ENCODE measurements at places on chromosomes 16 and 17.

- DNase-seq, result no peak
Measured at GRCh38 chr16:86306011-86306644, 204.2 kb upstream of the FOXF1 start.

GRCh38 chr16:10964891-10965326 is 20.5 kb downstream of the CLEC16A start:
- no peak for DNase-seq

DNA sequence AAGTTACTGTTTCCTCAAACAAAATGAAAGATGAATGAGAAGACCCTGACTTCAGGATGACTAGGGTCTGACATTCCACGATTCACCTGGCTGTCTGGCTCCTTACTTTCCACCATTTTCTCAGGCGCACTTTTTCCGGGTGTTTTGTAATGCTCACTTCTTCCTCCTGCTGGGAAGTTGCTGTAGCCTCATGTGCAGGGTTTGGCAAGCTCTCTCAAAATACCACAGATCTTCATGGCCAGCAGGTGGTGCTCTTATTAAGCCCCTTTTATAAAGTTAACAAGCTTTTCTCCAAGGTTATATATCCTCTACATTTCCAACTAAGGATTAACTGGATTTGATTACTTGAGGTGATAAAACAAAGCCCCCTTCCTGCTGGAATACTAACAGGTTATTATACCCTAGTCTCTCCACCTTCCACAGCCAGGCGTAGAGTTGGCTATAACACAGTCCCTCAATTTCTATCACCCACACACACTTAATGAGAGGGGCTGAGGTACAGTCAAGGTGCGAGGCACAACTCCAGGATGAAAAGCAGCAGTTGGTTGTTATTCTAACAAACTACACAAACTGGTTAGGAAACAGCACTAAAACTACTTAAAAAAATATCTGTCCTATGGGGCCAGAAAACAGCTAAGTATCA is 45.4 kb downstream of the STH start:
- no peak for DNase-seq

GRCh38 chr16:69613378-69614154 is 47.8 kb downstream of the NFAT5 start:
- no peak for DNase-seq

DNA sequence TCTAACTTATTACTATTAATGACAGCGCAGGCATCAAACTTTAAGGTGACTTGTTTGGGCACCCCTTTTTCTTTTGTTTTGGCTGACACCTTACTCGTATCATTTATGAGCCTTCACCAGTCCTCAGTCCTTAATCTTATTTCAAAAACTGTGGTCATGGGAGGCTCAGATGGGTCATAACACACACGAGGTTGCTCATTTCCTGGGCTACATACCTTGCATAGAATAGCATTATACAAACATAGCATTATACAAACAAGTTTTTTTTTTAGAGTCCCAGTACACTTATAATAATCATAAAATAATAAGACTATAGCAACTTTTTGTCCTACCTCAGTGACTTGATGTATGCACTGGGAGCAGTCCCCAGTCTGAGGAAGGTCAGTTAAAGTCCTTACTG is 11.2 kb upstream of the ACSF2 start:
- no peak for DNase-seq

- DNase-seq, result no peak
Measured at GRCh38 chr17:41331606-41332005, 16.1 kb upstream of the KRTAP17-1 start.

- DNase-seq, result no peak
Measured at GRCh38 chr17:67632141-67632540, 85.6 kb upstream of the NOL11 start.

GRCh38 chr17:75319904-75320691 is 30.9 kb upstream of the SLC25A19 start:
- no peak for DNase-seq

GRCh38 chr16:560204-560700 is at the start of gene PRR35:
PRR35 (plus strand) TSS chr16:560394; CDS start chr16:563295, 2,901 bp downstream.
- DNase-seq, result no peak

- no peak for DNase-seq
Measured at GRCh38 chr16:57815987-57816745, 13.9 kb upstream of the KIFC3 start.

DNA sequence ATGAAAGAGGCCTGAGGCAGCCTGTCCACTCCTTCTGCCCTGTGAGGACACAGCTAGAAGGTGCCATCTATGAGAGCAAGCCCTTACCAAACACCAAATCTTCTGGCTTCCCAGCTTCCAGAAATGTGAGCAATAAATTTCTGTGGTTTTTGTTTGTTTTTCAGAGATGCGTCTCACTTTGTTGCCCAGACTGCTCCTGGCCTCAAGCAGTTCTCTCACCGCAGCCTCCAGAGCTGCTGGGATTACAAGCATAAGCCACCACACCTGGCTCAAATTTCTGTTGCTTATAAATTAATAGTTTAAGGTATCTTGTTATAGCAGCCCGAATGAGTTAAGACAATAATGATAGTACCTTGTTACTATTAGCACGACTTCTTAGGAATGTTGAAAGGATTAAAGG is 12.5 kb upstream of the SLC16A11 start:
- DNase-seq, result no peak

DNA sequence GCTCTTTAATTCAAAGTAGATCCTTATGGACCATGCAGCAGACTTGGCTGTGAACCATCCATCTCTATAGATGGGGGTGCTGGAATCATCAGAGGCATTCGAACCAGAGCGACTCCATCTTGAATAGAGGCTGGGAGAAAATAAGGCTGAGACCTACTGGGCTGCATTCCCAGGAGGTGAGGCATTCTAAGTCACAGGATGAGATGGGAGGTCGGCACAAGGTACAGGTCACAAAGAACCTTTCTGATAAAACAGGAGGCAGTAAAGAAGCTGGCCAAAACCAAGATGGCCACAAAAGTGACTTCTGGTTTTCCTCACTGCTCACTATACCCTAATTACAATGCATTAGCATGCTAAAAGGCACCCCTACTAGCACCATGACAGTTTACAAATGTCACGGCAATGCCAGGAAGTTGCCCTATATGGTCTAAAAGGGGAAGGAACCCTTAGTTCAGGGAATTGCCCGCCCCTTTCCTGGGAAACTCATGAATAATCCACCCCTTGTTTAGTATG is 89.2 kb upstream of the BRD7 start:
- DNase-seq, result no peak

DNA sequence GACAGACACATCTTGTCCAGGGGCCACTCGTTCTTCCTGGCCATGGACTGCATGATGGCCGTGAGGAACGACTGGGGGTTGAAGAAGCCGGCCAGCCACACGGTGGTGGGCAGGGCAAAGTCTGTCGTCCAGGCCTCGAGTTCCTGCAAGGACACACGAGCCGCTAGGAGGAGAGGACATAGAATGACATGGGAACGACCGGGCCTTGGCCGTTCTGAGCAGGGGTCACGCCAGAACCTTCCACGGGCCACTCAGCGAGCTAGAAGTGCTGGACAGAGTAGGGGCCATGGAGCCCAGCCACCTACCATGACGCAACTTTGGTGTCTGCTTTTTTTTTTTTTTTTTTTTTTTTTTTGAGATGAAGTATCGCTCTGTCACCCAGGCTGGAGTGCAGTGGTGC is 47.0 kb downstream of the PGS1 start:
- no peak for DNase-seq

GRCh38 chr16:66002601-66003000 is 363.9 kb upstream of the CDH5 start:
- no peak for DNase-seq

DNA sequence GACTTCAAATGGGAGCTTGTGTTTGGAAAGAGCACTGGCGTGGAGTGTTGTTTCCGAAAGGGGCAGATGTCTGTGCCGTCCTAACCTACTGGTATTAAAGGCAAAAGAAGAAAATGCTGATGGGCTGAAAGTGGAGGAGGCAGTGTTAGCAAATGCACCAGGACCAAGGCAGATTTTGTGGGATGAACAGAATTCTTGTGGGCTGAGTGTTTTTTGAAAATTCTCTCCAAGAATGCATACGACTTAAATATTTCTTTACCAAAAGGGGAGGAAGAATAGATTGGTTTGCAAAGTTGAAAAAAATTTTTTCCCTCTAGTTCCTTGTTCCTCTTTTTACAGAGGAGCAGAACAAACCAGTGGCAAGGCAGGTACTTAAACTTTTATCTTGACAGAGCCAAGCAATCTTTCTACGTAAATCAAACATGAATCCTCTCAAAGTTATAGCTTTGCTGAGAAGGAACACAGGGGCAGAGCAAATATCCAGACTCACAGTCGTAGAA is 16.8 kb downstream of the MARCHF10 start:
- no peak for DNase-seq

DNA sequence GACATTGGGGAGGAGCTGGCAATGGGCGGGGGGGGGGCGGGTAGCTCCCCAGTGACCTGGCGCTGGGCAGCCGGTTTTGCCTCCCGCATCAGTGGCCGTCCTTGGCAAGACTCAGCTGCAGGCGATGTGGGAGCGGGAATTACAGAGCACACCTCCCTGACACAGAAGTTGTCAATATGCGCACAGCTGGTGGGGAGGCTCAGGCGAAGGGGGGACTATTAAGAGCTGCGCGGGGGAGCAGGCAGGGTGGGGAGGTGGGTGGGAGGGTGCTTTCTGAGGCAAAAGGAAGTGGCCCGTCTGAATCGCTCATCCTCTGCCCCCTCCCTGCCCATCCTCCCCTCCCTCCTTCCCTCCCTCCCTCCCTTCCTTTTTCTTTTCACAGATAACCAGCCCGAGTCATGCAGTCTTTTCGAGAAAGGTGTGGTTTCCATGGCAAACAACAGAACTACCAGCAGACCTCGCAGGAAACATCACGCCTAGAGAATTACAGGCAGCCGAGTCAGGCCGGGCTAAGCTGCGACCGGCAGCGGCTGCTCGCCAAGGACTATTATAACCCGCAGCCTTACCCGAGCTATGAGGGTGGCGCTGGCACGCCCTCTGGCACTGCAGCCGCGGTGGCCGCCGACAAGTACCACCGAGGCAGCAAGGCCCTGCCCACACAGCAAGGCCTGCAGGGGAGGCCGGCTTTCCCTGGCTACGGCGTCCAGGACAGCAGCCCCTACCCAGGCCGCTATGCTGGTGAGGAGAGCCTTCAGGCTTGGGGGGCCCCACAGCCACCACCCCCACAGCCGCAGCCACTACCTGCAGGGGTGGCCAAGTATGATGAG is 44.0 kb downstream of the SREBF1 start:
- DNase-seq, result no peak

GRCh38 chr16:87404764-87405625 is 12.9 kb downstream of the MAP1LC3B start:
- DNase-seq, result no peak

GRCh38 chr17:7515911-7516610 is 31.9 kb downstream of the POLR2A start:
- DNase-seq, result no peak

DNA sequence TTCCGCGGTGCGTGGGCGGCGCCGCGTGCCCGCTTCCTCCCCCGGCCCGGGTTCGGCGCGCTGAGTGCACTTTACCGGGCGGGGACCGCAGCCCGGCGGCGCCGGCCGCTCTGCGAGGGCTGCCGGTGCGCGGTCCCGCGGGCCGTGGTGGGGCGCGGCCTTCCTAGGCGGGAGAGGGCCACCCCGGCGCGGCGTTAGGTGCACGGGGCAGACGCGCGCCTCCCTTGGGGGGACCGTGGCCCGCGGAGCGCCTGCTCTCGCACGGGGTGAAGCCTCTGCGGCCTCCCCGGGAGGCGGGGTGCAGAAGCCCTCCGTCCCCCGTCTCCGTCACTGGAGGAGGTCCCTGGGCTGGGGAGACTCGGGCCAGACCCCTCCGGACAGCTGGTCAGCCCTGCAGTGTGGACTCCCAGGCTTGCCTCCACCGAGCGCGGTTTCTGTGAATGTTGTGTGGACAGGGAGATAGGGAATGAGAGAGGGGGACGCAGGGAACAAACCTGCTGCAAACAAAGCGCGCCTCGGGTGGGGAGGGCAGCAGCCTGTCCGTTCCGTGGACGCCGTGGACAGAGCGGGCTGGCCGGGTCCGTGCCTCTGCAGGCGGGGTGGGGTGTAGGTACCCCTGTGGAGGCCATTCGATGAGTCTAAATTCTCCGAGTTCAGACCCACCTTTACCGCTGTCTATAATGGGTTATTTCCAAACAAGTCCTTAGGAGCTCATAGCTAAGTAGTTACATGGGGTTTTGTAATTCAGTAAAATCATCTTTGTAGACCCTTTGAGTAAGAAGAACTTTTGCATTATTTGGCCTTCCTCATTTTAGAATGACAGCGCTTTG is 721 bp downstream of the TBCD start:
- DNase-seq, result no peak

- no peak for DNase-seq
Measured at GRCh38 chr17:68248891-68249290, 1.0 kb downstream of the AMZ2 start.

DNA sequence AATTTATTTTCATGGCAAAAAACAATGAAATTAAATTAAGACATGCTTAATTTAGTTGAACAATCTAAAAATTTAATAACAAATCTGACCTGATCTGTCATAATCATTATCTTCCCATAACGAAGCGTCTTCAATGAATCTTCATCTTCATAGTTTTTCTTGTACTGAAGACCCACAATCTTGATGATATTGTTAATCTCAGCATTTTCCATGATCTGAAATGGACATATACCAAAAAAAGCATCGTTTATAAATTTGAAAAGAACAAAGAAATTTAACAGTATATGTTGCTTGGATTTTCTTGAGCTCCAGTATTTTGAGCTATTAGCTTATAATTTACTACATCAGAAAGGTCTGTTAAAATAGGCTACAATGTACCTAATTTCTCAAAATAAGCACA is 10.2 kb downstream of the TOP2A start:
- DNase-seq, result no peak

- DNase-seq, result no peak
Measured at GRCh38 chr16:48365025-48365600, 20.1 kb downstream of the SIAH1 start.

- no peak for DNase-seq
Measured at GRCh38 chr16:87789437-87790291, 23.9 kb upstream of the KLHDC4 start.

DNA sequence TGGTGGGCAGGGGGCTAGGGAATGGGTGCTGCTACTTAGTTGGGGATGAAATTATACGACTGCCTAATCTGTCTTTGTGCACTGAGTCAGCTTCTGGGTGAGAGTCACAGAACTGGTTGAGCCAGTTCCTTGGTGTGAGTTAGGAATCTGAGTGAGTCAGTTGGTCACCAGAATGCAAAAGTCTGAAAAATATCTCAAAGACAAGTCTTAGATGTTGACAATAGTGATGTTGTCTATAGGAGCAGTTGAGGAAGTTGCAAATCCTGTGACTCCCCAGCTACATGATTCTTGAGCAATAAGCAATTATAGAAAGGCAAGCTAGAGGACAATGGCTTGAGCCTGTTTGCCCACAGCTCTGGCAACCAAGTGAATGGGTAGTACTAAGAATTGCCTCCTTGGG is 399.2 kb downstream of the CNTNAP4 start:
- no peak for DNase-seq

DNA sequence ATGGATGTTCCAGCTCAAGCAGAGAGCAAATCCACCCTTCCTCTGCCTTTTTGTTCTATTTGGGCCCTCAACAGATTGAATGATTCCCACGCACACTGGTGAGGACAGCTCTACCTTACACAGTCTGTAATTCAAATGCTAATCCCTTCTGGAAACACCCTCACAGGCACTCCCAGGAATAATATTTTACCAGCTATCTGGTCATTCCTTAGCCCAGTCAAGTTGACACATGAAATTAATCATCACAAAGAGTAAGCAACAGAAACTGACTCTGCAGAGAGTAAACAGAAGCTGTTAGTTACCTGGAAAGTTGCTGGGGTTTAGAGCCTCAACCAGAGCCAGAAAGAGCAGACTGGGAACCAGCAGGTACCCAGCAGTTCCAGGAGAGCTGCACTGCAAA is 75.5 kb upstream of the MMP2 start:
- no peak for DNase-seq

GRCh38 chr16:15776572-15776971 is 80.3 kb downstream of the MYH11 start:
- no peak for DNase-seq

GRCh38 chr17:71071041-71071440 is 901.7 kb downstream of the KCNJ2 start:
- DNase-seq, result no peak
